ENCODE measurements at places on chromosomes 16 and 17.
A peak's percentile ranks its signal among the peaks of the same experiment; 100 is the strongest.

- DNase-seq, result no peak
Observed at GRCh38 chr17:51743477-51743876, 415.0 kb downstream of the CA10 start.

DNA sequence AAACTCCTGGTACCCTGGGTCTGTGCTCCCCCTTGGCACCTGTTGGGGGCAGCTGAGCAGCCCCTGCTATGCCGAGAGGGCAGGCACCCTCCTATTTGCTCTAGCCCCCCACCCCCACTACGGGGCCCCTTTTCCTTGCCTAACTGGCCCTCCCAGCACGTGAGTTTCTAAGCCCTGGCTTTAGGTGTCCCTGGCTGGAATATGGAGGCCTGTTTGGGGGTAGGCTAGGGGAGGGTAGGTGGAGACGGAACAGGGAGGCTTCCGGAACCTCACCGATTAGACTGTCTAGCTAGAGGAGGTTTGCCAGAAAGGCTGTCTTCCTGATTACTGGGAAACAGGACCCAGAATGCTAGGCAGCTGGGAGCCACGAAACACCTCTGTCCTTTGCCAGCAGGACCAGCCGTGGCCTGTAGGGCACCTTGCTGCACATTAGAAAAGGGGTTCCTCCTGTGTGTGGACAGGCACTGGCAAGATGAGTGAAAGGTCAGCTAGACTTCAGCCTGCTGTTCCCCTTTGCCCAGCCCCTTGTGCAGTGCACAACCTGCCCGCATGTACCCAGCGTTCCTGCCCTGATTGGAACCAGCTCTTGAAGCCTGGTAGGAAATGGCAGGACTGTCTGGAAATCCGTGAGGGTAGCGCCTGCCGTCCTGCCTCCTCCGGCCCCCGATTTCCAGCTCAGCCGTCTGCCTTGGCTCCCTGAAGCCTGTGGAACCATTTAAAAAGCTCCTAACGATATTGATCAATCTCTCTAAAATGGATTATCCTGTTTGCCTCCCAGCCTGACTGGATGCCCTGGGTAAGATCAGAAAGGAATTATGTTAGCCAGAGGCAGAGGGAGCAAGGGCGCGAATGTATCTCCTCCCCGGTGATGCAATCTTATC lies 83.4 kb upstream of the GSE1 start:
- no peak for DNase-seq

DNA sequence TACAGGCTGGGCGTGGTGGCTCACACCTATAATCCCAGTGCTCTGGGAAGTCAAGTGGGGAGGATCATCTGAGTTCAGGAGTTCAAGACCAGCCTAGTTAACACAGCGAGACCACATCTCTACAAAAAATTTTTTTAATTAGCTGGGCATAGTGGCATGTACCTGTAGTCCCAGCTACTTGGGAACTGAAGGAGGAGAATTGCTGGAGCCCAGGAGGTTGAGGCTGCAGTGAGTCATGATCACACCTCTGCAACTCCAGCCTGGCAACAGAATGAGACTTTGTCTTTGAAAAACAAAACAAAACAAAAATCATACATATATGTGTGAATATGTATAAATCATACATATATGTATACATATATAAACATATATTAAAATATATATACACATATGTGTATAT lies 54.1 kb upstream of the MARCHF10 start:
- DNase-seq, result no peak

GRCh38 chr16:71676236-71676635 lies 48.3 kb downstream of the PHLPP2 start:
- DNase-seq, result no peak

DNA sequence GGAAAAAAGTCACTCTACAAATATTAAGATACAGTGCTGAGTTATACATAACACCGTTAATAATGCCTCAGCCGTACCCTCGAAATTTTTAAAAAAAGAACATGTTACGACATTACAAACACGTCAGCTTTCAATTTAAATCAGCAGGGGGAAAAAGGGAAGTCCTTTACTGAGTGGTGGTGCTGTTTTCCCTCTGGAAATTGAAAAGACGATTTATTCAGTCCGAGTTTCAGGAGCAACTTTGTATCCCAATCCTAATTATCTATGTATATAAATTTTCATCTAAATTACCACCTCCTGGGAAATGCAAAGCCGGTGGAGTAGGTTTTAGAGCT lies 1.3 kb downstream of the NETO2 start:
- DNase-seq, result no peak

DNA sequence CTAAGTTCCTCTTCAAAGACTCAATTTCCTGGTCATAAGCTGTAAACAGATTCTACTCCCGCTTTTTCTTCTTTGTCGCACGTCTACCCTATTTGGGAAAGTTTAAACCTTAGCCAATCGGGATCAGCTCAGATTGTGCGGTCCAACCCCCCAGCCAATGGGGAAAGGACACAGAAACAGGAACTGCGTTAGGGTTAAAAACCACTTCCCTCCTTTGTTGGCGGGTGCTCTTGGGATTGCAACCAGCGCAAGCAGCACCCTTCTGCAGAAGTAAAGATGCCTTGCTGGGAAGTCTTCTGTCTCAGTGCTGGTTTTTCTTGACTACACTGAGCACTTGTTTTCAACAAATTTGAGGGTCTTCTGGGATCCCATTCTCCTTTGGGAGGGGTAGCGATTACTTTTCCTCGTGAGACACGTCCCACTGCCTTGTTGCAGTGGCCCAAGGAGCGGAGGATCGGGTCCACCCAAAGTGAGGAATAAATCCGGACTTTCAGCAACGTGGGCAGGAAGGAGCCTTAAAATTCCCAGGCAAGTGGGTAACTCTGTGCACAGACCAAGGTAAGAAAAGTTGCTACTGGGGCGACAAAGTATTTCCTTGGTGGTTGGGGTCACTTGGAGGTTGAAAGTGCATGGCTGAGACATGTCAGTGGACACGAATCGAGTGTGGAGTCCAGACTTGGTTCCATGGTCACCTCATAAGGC lies 1.0 kb upstream of the YPEL3 start:
- peak; percentile 22 for DNase-seq

DNA sequence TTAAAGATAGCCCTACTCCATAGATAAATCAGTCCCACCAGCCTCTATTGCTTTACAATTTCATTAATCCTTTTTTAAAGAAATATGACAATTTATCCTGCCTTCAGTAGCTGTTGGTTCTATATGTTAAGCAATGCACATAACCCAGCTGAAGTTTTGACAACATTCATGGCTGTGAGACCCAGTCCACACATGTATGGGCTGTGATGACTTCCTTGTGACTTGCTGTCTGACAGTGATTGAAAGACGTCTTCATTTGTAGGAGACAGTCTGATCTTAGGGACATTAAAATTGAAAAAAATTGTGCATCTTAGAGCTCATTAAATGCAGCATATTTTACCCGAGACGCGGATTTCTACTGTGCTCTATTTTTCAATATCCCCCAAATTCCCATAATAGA lies 252.0 kb upstream of the ASIC2 start:
- no peak for DNase-seq

DNA sequence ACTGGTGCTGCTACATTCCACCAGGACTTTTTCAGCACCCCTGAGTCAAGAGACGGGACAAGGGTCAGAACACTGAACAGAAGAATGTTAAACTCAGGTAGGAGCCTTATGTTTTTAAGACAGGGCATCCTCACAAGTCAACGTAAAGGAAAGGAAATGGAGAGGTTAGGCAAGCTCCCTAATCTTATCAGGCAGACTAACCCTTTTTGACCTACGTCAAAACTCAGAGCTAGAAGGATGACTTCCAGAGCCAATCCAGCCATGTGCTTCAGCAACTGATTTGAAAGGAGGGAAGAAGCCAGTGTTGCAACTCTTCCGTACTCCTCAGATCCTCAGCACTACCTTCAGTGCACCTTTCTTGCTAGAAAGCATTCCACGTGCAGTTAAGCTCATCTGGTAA lies 46.8 kb downstream of the REXO5 start:
- no peak for DNase-seq

- no peak for DNase-seq
Observed at GRCh38 chr16:54049591-54050458, 236.8 kb downstream of the IRX3 start.

GRCh38 chr17:73482251-73482716 lies 162.0 kb downstream of the SDK2 start:
- DNase-seq, result no peak

- DNase-seq, result no peak
Observed at GRCh38 chr16:89041571-89042481, 51.8 kb upstream of the ACSF3 start.

- DNase-seq, result no peak
Observed at GRCh38 chr17:43439041-43439440, 40.2 kb downstream of the ARL4D start.

DNA sequence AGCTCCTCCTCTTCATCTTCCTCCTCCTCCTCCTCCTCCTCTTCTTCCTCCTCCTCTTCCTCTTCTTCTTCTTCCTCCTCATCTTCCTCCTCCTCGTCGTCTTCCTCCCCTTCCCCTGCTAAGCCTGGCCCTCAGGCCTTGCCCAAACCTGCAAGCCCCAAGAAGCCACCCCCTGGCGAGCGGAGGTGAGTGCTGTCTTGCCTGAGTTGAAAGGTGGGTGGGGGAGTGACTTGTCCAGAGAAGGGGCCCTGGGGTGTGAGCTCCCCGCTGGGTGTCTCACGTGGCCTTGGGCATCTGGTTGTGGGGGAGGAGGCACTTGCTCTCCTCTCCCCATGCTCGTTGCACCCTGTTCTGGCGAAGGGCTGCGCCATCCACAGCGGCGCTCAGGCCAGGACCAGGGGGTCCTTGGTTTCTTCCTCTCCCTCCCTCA lies 8.0 kb downstream of the ELOB start:
- DNase-seq, result no peak

DNA sequence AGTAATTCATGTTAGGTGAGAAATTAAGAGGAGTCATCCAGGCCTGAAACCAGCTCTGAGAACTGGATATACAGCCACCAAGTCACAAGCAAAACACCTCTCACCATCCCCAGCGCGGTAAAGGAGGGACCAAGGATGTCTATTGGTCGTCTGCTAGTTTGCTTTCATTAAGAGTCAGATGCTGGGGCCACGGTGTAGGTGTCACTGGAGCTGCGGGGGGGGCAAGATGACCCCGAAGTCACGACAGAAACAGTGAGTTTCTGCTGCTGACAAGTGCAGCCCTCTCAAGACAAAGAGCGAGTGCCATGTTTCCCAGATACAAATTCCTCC lies 790 bp downstream of the NCBP3 start:
- DNase-seq, result no peak

- no peak for DNase-seq
Observed at GRCh38 chr17:73855720-73856333, 211.6 kb upstream of the SDK2 start.

GRCh38 chr16:54411544-54411943 lies 125.0 kb upstream of the IRX3 start:
- no peak for DNase-seq

- peak; percentile 34 for DNase-seq
Observed at GRCh38 chr16:27273670-27274423, 5.3 kb upstream of the NSMCE1 start.

DNA sequence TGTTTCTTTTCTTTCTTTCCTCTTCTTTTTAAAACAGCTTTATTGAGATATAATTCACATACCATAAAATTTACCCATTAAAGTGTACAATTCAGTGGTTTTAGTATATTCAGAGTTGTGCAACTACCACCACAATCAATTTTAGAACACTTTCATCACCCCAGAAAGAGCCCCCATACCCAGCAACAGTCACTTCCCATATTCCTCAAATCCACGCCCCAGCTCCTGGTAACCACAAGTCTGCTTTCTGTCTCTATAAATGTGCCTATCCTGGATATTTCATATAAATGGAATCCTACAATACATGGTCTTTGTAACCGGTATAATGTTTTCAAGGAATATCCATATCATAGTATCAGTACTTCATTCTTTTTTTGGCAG lies 19.4 kb downstream of the RARA start:
- DNase-seq, result no peak

DNA sequence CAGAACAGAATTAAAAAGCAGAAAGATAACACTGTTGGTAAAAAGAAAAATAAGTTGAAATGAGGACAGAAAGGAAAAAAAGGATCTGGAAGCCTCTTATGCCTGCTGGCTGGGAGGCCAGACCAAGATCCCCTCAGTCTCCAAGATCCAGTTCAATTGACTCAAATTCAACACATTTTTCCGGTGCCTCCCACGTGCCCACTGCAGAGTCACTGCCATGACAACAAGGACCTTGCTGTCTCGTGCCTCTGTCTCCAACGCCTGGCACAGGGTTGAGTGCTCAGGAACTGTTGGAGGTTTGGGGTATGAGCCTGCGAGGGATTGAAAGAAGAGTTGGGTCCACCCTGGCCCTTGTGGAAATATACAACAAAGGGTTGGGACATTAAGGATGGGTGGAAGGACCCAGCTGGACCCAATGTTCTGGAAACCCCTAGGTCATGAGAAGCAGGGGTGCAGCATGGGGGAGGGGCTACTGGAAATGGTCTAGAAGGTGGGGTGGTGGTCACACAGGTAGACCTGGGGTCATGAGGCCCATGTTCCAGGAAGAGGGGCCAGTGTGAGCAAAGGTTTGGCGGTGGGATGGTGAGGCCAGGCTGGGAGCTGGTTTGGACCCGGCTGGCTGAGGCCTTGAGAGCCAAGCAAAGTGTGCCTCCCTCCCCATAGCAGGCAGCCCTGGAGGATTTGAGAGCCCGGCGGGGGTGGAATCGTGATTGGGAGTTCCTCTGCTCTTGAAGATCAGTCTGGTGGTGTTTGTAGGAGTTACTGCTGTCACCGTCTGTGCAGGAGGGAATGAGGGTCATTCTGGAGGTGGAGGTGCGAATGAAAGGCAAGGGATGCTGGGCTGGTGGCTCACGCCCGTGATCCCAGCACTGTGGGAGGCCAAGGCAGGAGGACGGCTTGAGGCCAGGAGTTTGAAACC lies 1.3 kb downstream of the IL34 start:
- DNase-seq, result no peak

DNA sequence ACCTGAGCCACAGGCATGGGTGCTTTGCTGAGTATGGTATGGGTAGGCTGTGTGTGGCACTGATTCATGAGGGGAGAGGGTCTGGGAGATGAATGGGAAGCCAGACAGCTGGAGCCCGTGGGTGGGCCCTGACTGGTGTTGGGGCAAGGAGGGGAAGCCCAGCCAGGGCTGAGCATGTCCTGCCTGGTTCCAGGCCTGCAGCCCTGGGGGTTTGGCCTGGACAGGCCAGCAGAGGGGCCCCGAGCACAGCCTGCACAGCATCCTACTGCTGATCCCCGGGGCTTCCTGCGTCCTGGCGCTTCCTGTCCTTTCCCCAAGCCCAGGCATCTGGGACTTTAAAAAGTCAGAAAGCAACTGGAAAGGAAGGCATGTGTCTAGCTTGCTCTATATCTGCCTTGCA lies 4.6 kb upstream of the MVD start:
- no peak for DNase-seq

DNA sequence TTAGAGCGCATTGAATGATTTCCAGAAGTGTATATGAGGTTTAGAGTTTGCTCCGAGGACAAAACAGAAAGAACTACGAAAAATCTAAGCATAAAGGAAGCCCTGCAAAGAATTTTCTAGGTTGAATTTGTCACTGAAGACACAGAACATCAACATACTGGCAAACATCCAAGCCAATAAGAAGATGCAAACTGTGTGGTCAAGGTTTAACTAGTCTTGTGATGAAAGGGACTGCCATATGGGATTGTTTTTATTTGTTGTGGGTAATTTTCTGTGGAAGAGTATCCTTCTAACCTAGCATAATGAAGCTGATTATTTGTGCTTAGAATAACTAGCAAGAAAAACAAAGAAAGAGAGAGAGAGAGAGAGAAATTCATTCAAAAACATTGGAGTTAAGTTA lies 492.0 kb upstream of the ERCC4 start:
- DNase-seq, result no peak
